Activated CD8-positive, alpha-beta memory T cell treated with anti-CD3 and anti-CD28 coated beads for 48 hours (primary cell): ENCODE measurements at places on chromosomes 6 and 20.

DNA sequence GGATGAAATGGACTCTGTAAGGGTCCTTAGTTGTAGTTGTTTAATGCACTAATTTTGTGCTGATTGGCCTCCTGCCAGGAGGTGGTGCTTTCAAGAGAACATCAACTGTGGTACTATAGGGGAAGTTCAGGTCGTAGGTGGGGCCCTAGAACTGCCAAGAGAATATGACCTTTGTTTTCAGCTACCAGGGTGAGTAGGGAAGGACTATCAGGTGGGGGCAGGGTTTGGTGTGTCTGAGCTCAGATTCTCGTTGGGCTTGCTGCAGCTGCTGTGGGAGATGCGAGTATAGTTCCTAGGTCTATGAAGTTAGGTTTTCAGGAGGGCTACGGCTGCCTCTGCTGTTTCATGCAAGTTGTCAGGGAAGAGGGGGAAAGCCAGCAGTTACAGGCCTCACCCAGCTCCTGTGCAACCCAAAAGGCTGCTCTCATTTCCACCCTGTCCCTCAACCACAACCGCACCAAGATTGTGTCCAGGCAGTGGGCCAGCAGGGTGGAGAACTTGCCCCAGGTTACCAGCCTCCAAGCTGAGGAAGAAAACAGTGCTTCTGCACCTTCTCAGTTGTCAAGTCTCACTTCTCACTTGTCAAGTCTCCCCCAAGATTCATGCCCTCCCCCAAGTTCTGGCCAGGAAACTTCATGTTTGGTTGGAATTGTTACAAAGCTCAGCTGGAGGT is 626.5 kb upstream of the MAP3K7 start:
- DNase-seq: no peak

GRCh38 chr6:47360388-47360787 is 50.7 kb upstream of the TNFRSF21 start:
- DNase-seq: no peak

DNA sequence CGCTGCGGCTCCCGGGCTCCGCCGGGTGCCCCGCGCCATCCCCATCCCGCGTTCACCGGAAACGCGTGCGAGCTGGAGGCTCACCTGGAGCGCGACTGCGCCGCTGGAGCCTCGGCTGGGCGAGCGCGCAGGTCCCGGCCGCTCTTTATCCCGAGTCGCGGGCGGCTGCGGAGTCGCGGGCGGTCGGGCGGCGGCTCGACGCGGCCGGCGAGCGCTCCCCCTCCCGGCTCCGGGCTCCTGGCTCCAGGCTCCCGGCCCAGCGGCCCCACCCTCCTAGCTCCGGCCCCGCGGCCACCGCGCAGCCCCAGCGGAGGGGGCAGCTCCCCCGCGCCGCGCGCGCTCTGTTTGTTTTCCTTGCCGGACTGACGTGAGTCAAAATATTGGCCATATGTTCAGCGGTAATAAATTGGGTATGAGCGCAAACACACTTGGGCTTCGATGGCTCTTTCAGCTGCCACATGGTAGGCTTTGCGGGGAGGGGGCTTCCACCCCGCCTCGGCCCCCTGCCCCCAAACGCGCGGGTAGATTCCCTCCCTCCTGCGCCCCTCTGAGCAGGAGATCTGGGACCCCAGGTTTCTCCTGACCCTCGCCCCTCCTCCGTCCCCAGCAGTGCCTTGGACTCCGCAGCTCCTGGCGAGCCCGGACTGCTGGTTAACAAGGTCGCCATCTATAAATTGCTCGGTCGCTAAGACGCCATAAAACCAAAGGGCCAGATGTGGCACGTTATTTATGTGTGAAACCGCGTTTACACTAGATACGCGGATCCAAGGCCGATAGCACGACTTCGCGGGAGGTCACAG is 8.8 kb upstream of the NKX2-2 start:
- DNase-seq: no peak

GRCh38 chr20:1788044-1788443 is 107.2 kb upstream of the SIRPA start:
- DNase-seq: no peak

- DNase-seq: no peak
Observed at GRCh38 chr6:18495236-18495635, 108.1 kb downstream of the RNF144B start.

GRCh38 chr6:113813142-113813541 is 44.0 kb upstream of the MARCKS start:
- DNase-seq: no peak

DNA sequence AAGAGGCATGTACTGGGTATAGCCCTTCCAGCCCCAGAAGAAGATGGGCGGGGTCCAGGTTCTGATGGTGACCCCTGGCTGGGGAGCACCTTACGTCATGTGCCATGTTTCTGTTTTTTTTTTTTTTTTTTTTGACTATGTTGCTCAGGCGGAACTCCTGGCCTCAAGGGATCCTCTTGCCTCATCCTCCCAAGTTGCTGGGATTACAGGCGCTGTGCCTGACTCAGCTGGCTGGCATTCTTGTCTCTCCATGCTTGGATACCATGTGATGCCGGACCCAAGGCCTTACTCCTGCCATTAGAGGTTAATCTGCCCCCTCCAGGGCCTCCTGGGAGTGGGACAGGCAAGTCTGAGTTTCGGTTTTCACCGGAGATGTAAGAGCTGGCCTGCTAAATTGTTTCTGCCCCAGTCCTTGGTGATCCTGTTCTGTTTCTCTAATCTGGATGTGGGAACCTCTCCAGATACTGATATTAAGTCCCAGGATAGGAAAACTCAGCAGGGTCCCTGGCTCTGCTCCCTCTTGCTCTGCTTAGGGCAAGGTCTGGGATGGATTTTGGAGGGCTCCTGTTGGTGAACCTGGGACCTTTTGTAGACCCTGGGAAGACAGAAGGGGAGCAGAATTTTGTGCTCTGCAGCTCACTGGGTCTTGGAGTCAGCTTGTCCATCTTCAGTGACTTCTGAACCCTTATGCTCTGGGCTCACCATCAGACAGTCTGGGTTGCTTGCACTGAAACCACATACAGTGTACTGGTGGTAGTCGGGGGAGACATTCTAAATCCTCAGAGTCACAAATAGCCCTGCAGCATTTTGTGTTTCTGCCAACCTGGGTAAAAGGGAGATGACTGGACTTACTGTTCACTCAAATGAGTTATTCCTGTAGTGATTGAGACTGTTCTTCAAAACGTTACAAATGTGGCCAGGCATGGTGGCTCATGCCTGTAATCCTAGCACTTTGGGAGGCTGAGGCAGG is 45.1 kb downstream of the PTK7 start:
- DNase-seq: no peak

GRCh38 chr6:142844065-142844755 is 100.8 kb downstream of the HIVEP2 start:
- DNase-seq: no peak

- DNase-seq: no peak
Observed at GRCh38 chr6:130681028-130681427, 146.2 kb upstream of the SMLR1 start.

DNA sequence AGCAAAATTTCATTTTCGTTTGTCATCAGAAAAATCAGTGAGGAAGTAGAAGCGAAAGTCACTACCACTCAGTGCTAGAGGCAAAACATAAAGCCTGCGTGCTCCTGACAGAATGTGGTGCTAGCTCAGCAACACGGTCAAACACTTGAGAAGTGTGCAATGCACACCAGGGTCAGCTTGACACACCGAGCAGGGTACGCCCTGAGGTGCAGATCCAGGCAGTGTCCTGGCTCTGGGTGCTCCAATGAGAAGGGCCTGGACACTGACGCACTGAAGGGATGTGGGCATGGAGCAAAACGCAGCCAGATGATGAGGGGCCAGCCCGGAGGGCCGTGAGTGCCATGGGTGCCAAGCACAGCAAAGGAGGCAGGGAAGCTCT is 5.9 kb downstream of the RNASET2 start:
- no peak for DNase-seq

- DNase-seq: no peak
Observed at GRCh38 chr20:23318347-23318746, 32.2 kb upstream of the NXT1 start.

DNA sequence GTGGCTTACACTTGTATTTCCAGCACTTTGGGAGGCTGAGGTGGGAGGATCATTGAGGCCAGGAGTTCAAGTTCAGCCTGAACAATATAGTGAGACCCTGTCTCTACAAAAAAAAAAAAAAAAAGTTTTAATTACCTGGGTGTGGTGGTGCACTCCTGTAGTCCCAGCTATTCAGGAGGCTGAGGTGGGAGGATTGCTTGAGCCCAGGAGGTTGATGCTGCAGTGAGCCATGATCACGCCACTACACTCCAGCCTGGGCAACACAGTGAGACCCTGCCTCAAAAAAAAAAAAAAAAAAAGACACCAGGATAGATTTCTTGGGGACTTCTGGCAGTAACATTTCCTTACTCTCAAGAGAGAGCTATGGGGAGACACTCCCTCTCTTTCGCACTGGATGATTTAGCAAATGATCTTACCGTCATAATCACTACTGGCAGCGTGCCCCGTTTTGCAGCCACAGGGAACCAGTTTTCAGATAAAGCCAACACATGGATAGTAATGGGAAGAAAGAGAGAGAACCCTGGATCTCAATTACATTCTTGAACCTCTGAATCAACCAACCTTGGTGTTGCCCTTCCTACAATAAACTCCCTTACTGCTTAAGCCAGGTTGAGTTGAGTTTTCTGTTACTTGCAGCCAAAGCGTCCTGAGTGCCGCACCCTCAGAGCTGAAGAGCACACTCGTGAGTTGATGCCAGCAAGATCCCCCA is 18.1 kb upstream of the PTPN1 start:
- DNase-seq: no peak

DNA sequence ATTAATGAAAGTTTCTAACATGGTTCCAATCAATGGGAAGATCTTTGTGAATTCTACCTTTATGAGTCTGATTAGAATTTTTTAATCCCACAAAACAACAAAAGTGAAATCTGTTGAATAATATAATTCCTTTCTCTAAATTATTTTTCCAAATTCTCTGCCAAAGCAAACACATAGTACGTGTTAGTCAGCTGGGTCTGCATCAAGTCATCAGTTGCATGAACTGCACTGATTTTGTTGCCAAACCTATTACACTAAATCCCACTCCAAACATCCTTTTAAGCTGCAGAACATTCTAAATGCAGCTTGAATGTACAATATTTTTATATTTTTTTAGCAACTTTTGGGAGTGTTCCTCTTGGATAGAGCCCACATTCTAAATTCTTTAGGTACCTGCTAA is 199.0 kb upstream of the HSF2 start:
- no peak for DNase-seq

GRCh38 chr6:39128106-39128505 is 13.1 kb upstream of the SAYSD1 start:
- no peak for DNase-seq

- no peak for DNase-seq
Observed at GRCh38 chr6:16807956-16808355, 46.7 kb upstream of the ATXN1 start.

DNA sequence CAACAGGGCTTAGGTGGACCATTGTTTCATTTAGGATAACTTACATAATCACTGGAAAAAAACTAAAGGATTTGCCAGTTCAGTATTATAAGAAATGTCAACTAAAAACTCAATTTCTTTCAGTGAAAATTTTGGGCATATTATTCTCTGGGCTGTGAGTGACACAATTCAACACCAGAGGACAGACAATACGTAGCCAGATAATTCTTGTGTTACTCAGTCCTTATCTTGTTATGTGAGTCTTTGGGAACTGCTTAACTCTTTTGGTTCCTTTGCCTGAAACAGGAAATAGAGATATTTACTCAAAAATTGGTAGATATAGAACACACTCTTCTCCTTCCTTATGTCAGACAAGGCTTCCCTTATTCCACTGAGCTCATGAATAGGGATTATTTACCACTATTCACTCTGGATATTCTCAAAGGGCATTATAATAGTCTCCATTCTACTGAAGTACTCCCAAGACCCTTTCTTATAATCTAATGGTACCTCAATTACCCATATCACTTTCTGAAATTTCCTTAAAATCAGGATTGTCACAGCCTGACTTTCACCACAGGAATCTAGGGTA is 4.9 kb upstream of the BEND6 start:
- no peak for DNase-seq
